ENCODE measurements at places on chromosomes 3 and 15. TPM values are rescaled to one million over a fixed set of nuclear protein-coding genes. Genes with fewer than 3 reads are reported as not detected.

Gene MYH15
- 0.99 TPM for total RNA-seq

Gene LRTM1
- not detected for total RNA-seq

Gene ZPLD1
- total RNA-seq: 0.33 TPM

GRCh38 chr3:185789134-185789533 lies 35.7 kb downstream of the IGF2BP2 start:
- DNase-seq: no peak

DNA sequence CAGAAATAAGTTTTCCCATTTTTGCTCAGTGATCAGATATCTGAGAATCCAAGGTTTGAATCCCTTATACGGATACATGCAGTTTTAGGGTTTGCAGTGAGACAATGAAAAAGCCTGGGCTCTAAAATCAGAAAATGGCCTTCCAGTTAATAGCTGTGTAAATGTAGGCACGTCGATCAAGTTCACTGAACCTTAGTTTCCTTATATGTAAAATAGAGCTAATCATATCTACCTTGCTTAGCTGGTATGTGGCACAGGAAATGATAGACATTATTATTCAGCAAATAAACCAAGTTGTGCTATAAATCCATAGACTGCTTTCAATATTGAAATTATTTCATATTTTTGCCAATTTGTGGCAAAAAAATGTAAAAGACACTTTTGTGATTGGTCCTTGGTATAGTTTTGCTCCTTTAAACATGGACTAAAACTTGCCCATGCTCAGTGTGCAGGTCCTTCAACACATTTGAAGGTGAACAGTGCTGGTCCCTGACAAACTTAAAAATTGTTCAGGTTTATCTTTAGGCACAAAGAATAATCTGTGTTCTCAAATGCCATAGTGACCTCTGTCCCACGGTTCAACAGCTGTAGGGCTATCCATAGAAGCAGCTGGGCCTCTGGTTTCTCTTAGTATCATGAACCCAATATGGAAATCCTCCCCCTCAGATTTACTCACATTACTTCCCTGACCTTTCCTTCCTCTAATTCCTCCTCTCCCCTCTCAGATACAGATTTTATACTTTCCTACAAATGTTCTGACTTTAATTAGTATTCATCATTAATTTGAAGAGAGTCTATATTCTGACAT lies 51.0 kb downstream of the CCDC54 start:
- no peak for DNase-seq
